Stimulated activated CD4-positive, alpha-beta T cell treated with anti-CD3 and anti-CD28 coated beads, Interleukin-4, amount 100 ng/mL, for 4 hours (primary cell): ENCODE measurements at places on chromosomes 5 and 9.

DNA sequence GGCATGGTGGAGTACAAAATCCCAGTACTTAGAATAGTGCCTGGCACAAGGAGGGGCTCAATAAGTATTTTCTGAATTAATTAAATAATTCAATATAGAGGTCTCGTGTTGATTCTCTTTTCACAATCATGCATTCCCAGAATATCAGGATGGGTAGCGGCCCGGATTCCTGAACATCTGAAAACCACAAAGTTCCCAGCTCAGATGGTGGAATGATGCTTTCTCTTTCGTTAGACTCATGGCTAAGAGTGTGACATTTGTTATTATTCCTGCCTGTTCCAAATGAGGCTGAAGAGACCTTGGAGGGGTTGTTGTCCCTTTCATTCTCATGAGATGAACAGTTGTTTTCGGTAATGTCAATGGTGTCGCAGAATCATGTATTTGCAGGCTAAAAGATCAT, 95.4 kb upstream of the LIFR start:
- no peak for DNase-seq

GRCh38 chr5:117829646-117830045, 1158.7 kb downstream of the DTWD2 start:
- DNase-seq: no peak

DNA sequence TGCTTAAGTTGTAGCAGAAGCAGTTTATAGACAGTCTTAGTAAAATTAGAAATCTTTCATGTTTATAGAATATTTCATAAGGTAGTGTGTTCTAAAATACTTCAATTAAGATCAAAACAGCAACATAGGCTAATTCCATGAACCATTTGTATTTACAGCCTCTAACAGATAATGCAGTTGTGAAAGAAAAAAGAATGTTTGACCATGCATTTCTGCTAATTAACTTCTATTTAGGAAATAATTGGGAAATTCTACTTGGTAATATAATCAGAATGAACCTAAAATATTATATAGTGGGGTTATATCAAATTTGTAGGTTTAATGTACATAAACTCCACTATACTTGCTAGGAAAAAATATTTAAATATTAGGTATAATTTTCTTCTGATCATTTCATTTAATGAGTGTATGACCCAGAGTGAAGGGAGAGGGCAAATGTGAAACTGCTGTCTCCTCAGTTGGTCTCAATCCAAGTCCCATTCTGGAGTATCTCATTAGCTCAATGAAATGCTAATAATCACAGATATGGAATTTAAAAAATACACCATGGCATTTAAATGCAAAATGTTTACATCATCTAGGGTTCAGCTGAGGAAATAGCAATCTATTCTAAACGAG, 34.9 kb downstream of the ALDH1A1 start:
- no peak for DNase-seq

GRCh38 chr9:137919649-137920141, 42.1 kb downstream of the CACNA1B start:
- no peak for DNase-seq

GRCh38 chr9:107683566-107683965, 194.0 kb upstream of the KLF4 start:
- no peak for DNase-seq

DNA sequence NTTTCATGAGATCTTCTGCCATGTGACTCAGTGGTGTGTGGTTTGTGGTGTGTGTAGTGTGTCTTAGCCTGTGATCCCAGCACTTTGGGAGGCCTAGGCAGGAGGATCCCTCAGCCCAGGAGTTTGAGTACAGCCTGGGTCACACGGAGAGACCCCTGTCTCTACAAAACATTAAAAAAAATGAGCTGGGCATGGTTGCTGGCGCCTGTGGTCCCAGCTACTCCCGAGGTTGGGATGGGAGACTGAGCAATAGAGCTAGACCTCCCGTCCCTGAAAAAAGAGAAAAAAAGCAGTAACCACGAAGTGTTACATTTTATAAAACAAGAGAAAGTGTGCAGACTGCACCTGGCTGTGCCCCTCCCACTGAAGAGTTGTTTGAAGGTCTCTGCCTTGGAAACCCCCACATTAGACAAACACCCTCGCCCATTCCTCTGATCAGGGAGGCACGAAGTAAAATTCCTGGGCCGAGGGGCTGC, 21.2 kb upstream of the RNU6ATAC start:
- DNase-seq: no peak

DNA sequence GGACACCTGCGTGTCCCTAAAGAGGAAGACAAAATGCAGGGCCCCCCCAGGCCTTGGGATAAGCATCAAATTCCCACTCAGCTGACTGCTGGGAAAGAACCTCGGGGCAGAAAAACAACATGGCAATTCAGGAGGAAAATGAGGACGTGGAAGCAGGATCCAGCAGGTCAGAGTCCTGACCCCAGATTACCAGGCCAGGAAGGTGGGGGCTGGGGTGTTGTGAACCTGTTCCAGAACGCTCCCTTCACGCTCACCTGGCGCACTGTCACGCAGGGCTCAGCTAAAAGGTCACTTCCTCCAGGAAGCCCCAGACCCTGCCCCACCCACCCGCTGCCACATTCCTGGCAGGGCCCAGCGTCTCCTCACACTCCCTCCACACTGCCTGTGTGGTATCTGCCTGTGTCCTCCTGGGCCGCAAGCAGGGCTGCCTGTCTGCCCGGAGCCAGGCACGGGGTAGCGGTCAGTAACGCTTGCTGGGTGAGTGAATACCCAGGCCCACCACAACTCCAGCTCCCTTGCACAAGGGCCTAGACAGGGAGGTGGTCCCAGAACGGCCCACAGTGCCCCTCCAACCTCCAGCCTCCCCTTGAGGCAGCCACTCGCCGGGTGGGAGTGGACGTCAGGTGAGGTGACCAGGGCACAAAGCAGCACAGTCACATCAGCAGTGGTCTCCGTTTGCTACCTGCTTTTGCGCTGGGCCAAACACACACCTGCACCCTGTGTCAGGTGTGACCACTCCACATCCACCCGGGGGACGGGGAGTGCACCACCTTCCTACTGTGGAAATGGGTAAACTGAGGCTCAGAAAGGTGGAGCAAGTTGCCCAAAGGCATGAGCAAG, 18.1 kb downstream of the VAV2 start:
- no peak for DNase-seq

- no peak for DNase-seq
Measured at GRCh38 chr5:159263569-159263905, 447 bp downstream of the UBLCP1 start.

DNA sequence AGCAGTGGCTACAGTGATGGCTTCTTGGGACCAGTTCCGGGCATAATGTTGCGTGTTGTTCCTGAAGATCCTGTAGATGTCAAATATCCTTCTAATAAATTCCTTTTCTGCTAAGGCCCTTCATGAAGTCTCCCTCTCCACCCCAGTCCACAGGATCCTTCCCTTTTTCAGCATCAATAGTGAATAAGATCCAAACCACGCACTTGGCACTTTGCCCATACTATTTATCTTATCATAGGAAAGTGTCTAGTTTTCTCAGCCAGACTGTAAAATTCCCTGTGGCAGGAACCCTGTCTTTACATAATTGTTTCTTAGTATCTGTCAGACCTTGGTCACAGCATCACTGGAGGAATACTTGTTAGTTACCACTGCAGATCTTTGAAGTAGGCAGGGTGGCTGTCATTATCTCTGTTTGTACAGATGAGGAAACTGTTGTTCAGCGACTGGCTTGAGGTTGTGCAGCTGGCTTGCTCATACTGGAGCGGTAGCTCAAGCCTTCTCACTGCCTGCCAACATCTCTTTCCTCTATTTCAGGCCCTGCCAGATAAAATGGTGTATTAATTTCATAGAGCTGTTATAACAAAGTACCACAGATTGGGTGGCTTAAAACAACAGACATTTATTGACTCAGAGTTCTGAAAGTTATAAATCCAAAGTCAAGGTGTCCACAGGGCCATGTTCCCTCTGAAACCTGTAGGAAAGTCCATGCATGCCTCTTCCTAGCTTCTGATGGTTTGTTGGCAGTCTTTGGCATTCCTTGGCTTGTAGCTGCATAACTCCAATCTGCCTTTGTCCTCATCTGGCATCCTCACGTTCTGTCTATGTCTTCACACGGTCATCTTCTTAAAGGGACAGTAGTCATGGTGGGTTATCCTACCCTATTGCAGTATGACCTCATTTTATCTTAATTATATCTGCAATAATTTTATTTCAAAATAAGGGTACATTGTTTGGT, 33.5 kb upstream of the APC start:
- no peak for DNase-seq

DNA sequence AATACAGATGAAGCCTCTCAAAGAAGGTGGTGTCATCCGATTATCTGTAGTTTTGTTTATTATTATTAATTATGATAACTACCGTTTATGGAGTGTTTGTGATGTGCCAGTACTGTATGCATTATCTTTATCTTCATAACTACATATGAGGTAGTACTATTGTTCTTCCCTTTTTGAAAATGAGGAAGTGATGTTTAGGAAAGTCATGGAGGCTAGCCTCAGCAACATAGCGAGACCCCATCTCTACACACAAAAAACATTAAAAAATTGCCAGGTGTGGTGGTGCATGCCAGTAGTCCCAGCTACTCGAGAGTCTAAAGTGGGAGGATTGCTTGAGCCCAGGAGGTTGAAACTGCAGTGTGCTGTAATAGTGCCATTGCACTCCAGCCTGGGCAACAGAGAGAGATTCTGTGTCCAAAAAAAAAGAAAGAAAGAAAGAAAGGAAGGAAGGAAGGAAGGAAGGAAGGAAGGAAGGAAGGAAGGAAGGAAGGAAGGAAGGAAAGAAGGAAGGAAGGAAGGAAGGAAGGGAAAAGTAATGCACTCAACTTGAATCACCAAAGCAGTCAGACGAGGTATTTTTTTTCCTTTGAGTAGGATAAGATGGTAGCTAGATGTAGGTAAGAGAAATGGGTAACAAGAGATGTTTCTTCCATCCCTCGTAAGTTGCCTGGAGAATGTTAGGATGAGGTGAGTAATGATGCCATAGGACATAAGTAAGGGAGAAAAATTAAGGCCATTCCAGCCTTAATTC, 47.8 kb downstream of the PAM start:
- no peak for DNase-seq

GRCh38 chr5:53360811-53361210, 119.6 kb upstream of the FST start:
- no peak for DNase-seq

- DNase-seq: no peak
Measured at GRCh38 chr5:129384736-129385135, 75.4 kb upstream of the ADAMTS19 start.

DNA sequence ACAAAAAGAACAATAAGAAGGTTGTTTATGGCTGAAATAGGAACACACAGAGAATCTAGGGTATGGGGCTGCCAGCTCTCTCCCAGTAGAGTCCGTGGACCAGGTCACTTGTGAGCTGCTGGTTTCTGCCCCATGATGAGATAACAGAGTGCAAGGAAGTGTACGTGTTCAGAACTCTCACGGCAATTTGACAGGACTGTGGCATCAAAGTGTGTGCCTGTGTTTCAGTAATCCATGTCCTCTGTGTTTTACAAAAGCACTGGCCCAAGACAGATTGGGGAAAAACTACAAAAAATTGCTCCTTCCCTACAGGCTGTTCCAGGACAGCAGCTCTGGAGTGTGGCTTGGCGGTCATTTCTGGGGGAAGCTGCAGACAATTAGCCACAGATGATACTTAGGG, 184.6 kb downstream of the AUH start:
- no peak for DNase-seq

- no peak for DNase-seq
Measured at GRCh38 chr9:68643901-68644809, 60.9 kb upstream of the PIP5K1B start.

DNA sequence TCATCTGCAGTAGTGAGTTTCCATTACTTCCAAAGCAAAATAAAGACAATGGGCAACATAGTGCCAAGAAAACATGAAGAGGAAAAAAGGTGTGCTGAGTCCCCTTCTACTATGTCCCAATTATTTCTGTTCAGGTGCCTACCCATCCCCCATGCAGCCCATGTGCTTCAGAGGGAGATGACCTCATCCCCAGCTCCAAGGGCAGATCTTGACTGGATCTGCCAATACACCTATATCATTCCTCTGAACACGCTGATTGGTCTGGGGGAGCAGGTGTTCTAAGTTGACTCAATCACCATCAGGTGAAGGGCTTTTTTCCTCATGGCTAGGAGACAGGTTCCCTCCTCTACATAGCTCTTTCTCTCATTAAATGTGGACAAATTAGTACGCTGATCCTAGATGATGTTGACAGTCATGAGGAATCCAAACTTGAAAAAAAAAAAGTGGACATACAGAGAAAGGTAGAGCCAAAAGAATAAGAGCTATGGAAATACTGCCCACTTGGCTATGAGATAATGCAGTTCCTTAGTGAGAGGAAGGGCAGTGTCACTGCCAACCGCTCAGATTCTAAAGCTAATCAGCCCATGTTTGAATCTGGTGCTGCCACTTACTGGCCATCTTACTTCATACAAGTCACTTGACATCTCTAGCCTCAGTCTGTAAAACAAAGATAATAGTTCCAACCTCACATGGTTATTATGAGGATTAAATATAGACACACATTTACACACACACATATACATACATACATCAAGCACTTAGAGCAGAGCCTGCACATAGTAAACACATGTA, 23.1 kb downstream of the PRELID2 start:
- DNase-seq: no peak

DNA sequence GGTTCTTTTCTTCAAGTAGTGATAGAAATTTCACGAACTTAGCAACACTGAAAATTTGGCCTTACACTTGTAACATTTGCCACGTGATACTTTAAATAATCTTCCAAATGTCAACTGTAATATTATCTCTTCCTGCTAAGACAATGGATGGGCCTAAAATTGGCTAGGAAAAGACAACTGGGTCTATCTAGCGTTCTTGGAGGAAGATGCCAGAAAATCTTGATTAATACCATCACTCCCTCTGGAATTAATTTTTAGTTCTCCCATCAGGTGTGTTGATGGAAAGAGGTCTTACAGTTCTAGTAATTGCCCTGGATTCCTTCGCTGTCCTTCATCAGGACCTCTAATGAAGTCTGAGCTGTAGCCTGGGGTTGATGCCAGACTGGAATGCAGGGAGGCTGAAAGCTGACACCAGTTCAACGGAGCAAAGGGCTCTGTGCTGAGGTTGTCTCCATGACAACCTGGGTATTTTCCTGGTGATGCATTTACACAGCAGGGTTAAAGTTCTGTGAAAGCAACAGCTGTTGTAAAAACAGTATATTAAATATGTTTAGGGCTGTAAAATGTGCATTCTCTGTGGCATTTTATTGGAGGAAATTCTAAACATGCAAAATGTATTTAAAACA, 92.3 kb downstream of the GAS1 start:
- DNase-seq: no peak

DNA sequence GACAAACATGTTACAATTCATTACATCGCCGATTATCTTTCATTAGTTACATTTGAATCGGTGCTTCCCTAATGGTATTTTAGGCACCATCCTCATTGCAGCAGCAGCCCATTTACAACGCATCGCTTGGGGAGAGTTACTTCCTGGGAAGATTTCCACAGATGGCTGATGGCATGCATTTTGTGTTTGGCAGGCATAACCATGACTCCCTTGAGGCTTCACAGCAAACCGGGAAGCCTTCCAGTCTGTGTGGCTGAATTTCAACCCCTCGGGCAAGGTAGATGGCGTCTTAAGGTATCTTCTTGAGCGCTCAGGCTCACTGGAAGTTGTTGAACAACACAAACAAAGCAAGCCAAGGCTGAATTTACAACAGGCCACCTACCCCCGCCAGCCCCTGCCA, 1.6 kb upstream of the DNAH5 start:
- DNase-seq: no peak
